ENCODE measurements at places on chromosomes 16 and 17. TPM values are rescaled to one million over a fixed set of nuclear protein-coding genes. Genes with fewer than 3 reads are reported as not detected.

The RGS11 gene
- not detected for total RNA-seq

DNA sequence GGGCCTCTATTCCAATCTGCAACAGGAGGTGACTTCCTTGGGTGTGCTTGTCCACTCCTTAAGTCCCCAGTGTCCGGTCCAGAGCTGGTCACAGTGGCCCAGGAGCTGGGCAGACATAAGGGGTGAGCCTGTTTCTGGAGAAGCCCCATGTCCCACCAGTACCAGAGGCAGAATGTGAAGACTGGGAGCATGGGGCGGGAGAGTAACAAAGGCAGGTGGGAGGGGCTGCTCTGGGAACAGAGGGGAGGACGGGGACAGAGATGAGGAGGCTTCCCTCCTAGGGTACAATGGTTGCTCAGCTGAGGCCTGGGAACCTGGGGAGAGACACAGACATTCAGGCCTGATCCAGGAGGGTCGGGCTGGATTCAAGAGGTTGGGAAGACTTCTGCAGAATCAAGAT lies 323.3 kb upstream of the TNRC6C start:
- no peak for DNase-seq

DNA sequence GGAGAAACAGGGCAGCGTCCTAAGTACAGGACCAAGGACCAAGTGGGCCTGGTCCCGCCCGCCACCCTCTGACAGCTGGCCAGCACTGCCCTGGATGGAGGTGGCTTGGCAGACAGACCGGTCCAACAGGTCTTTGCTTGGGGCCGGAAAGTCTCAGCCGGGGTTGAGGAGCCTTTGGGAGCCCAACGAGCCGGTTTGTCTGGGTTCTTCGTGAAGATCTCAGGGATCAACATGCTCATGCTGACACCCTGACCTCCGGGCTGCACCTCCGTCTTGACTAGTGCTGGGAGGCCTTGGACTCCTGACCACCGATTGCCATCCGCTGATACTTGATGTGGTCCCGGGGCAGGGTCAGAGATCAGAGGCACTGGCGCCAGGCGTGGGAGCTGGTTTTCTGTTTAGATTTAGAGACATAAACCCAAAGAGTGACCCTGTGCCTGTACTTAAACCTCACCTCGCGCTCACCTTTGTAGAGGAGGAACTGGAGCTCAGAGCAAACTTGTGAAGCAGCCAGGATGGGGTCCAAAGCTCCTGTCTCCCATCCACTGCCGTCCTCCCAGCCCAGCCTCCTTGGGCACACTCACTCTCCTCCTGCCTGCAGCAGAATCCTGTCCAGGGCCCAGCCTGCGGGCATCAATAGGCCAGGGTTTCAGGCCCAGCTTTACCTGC lies 92.1 kb upstream of the GSE1 start:
- DNase-seq, result no peak

DNA sequence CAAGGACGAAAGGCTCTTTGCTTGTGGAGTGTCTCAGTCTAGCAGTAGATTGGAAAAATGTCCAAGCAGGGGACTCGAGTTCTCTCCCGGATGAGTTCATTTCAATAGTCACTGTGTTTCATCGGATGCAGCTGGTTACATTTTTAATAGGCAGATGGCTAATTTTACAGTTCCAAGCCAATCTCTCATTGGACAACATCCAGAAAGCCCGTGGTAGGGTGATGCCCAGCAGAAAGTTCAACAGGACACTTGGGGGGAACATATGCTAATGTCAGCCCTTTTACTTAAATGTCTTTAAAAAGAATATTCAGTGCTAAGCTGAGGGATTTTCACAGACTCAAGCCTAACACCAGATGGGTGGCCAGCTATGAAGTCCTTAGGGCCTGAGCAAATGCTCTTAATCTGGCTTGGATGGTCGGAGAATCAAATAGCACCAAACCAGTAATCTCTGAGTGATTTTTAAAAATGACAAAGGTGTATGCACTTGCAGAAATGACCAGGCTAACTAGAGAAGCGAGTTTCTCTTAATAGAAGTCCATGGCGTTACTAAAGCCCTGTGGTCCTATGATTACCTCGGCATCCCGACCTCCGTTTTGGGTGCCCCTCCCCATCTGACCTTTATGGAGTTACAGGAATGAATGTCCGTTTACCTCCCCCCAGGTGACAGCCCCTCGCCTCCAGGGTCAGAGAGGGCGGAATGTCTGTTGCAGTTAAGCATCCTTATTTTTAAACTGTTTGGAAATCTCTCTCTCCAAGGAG lies 289.2 kb upstream of the SALL1 start:
- no peak for DNase-seq

GRCh38 chr16:2235695-2236336 lies 428 bp upstream of the DNASE1L2 start:
- DNase-seq, result no peak

- DNase-seq, result no peak
Observed at GRCh38 chr17:40130352-40131042, 8.7 kb downstream of the MSL1 start.

GRCh38 chr17:81349397-81350319 lies 45.6 kb upstream of the BAHCC1 start:
- DNase-seq, result no peak

The CD7 gene
- 417 TPM for total RNA-seq

GRCh38 chr16:71337631-71338030 lies 20.9 kb upstream of the CALB2 start:
- DNase-seq, result no peak

GRCh38 chr17:73936908-73937627 lies 266.4 kb upstream of the RPL38 start:
- DNase-seq, result peak; percentile 9

The SPN gene
- 329 TPM for total RNA-seq

DNA sequence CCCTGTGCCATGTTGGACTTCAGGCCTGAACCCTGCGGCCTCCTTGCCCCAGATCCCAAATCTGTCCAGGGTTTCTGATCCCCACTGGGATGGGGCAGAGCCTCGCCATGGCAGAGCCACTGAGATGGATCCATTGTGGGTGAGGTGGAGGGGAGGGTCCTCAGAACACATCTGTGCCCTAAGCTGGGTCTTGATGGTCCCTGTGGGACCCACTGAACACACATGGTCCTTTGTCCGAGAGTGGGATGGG lies 38.0 kb upstream of the KSR1 start:
- DNase-seq, result no peak

DNA sequence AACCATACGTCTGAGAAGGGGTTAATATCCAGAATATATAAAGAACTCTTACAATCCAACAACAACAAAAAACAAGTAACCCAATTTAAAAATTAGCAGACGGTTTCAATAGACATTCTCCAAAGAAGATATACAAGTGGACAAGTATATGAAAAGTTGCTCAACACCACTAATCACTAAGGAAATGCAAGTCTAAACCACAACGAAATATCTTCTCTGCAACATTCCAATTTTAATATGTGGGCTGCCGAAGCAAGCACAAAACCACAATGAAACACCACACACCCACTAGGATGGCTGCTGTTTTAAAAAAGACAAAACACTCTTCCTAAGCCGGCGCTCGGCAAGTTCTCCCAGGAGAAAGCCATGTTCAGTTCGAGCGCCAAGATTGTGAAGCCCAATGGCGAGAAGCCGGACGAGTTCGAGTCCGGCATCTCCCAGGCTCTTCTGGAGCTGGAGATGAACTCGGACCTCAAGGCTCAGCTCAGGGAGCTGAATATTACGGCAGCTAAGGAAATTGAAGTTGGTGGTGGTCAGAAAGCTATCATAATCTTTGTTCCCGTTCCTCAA lies 5.9 kb upstream of the SLC13A2 start:
- DNase-seq, result peak; percentile 7

GRCh38 chr16:12793865-12794240 lies 9.8 kb downstream of the CPPED1 start:
- no peak for DNase-seq

The MT1M gene
- total RNA-seq, result not detected

The CCL14 gene
- not detected for total RNA-seq

GRCh38 chr17:27354491-27355081 lies 60.7 kb downstream of the WSB1 start:
- DNase-seq, result no peak

The TSPAN10 gene
- 0.23 TPM for total RNA-seq

DNA sequence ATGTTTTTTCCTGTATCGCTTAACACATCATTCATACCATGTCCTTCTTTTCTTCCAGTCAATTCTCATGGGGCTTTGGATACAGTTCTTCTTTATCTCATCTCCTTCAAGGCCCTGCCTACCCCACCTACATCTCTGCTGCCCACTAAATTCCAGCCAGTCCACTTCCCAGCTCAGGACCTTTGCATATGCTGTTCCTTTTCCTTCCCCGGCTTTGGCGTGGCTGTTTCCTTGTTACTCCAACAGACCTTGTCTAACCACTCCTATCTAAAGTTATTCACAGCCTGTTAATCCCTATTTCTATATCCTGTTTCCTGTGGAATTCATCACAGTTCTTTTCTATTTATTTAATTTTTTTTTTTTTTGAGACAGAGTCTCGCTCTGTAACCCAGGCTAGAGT lies 6.6 kb upstream of the STAT3 start:
- DNase-seq, result no peak

- DNase-seq, result no peak
Observed at GRCh38 chr17:37483311-37484039, 6.2 kb upstream of the DUSP14 start.

The TBC1D28 gene
- not detected for total RNA-seq

GRCh38 chr16:1449201-1449788 lies 4.9 kb upstream of the CCDC154 start:
- no peak for DNase-seq

DNA sequence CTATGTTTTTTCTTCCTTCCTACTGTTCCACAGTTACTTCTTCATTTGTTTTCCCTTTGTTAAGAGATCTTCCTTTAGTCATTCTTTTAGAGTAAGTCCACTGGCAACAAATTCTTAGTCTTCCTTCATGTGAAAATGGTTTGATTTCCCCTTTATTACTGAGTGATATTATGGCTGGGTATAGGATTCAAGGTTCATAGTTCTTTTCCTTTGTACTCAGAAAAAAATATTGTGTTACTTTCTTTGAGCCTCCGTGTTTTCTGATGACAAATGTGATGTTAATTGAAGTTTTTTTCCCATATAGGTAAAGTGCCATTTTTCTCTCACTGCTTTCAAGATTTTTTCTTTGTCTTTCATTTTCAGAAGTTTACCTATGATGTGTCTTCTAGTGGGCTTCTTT lies 283.1 kb upstream of the TBX2 start:
- DNase-seq, result no peak

- no peak for DNase-seq
Observed at GRCh38 chr17:39598630-39599003, 9.1 kb downstream of the NEUROD2 start.

- DNase-seq, result no peak
Observed at GRCh38 chr17:74132354-74132753, 71.1 kb upstream of the RPL38 start.

- DNase-seq, result peak; percentile 89
Observed at GRCh38 chr16:50665128-50665878, 15.8 kb downstream of the SNX20 start.

- DNase-seq, result peak; percentile 50
Observed at GRCh38 chr16:55701442-55702319, 45.9 kb downstream of the SLC6A2 start.

DNA sequence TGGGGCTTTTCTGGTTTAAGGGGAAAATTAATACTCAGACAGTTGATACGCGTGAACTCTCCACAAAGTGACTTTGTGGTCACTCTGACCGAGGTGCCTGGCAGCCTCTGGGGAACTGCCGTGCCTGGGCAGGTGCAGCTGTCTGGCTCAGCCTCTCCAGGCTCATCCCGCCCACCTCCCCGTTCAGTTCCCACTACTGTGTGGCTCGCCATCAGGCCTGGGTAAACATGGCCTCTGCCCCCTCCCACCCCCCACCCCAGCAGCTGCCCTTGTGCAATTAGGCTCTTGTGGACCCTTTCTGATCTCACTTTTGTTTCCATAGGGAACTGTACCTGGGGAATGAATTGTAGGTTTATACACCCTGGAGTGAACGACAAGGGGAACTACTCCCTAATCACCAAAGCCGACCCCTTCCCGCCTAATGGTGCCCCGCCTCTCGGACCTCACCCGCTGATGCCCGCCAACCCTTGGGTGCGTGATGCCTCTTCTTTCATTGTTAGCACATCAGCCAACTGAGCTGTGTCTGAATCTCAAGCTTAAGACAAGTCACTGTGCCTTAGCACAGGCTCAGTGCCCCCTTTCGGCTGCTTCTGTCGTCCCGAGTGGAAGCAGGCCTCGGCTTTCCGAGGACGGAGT lies 27.8 kb downstream of the ZC3H18 start:
- no peak for DNase-seq

GRCh38 chr16:71676236-71676635 lies 48.3 kb downstream of the PHLPP2 start:
- DNase-seq, result peak; percentile 79

DNA sequence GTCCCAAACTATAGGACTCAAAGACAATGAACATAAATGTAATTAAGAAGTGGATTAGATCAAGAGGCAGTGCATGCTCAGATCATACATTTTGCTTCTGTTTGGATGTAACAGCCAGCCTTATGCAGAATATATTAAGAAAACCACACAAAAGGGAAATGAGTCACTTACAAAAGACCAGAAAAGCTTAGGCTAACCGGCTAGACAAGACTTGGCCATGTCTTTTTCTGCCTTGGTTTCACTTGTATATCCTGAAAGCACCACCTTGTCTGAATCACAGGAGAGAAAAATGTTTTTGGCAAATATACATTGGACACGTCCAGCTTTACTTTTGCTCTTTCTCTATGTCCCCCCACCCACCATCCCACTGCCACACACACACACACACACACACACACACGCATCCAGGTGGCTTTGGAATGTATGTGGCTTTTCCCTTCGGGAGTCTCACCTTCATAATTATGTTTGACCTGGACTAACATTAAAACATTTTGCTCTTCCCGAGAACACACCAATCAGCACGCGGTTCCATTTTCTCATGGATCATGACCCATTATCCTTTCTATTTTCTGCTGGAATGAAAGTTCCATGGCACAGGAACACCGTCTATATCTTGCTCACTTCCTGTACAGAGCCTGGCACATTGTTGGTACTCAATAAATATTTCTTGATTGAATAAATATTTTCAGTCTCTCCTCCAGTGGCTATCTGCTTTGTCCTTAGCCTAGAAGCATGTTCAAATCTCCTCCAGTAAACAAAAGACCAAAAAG lies 64.6 kb downstream of the CDK5R1 start:
- DNase-seq, result peak; percentile 51

The ZNF23 gene
- 7.1 TPM for total RNA-seq

- no peak for DNase-seq
Observed at GRCh38 chr17:49971848-49972485, 3.0 kb downstream of the DLX4 start.

DNA sequence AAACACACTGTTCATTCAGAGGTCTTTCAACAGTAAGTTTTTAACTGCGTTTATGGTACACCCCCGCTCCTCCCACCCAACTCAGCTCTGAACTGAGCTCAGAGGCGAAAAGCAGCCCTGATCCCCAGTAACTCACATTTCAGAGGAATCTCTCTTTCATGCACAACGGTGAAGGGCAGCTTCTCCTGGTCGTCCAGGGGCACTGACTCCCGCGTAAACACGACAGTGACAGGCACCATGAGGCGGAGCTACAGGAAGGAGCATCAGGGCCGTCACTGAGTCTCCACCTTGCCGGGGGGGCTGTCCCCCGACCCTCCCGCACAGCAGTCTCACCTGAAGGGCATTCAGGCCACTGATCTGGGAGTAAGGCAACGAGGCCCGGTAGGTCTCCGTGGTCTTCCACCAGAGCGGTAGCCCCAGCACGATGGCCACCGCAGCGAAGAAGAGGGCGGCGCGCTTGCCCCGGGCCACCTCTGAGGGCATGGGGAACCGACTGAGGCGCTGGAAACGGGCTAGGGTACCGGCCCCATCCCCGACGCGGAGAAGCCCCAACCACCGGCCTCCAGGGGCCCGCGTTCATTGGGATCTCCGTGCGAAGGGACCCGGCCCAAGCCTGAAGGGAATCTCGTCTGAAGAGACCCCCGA lies 486 bp downstream of the PIGS start:
- peak; percentile 70 for DNase-seq

The DYNLRB2 gene
- total RNA-seq, result not detected

The TMEM88 gene
- total RNA-seq, result 1.2 TPM

The TBC1D26 gene
- not detected for total RNA-seq

Measured in activated CD8-positive, alpha-beta memory T cell treated with anti-CD3 and anti-CD28 coated beads, Interleukin-2, amount 10 ng/mL, durations not matched to agents 7 days and 5 days (primary cell).